ENCODE measurements at places on chromosomes 6 and 20. TPM values are rescaled to one million over a fixed set of nuclear protein-coding genes. Genes with fewer than 3 reads are reported as not detected.

- no peaks in the 10 kb centered on the region for H3K36me3 ChIP-seq
- no peak overlapping the region for H3K27ac ChIP-seq
- no peaks in the 10 kb centered on the region for H3K27me3 ChIP-seq
- no peak for DNase-seq
- H3K4me3 ChIP-seq = no peak overlapping the region
Observed at GRCh38 chr6:100065348-100065747, 71.3 kb upstream of the MCHR2 start.

GRCh38 chr6:91166271-91167046 lies 579.6 kb upstream of the MAP3K7 start:
- H3K27me3 ChIP-seq = no peaks in the 10 kb centered on the region
- no peaks in the 10 kb centered on the region for H3K36me3 ChIP-seq
- no peak overlapping the region for H3K27ac ChIP-seq
- no peaks in the 10 kb centered on the region for H3K4me1 ChIP-seq

DNA sequence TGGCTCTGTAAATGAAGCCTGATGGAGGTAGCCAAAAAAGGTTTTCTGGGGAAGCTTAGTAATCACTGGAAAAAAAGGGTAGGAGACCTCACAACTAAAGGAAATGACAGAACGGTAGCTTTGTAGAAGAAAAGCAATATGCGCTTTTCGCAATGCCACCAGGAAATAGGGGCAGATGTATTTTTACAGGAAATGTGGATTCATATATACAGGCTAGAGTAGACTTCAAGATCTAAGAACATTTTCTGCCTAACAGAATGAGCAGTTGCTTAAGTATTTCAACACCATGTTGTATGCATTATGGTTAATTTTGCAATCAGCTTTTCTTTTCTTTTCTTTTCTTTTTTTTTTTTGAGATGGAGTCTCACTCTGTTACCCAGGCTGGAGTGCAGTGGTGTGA lies 219.6 kb downstream of the CD83 start:
- no peaks in the 10 kb centered on the region for H3K27me3 ChIP-seq
- no peak overlapping the region for H3K27ac ChIP-seq
- H3K4me3 ChIP-seq = no peak overlapping the region
- H3K4me1 ChIP-seq = no peaks in the 10 kb centered on the region

- H3K36me3 ChIP-seq = no peaks in the 10 kb centered on the region
- peak; percentile 32 for DNase-seq
- H3K27ac ChIP-seq = no peak overlapping the region
- peaks cover 4% of the 10 kb centered on the region for H3K27me3 ChIP-seq
Observed at GRCh38 chr20:41738604-41739206, 120.5 kb upstream of the CHD6 start.

GRCh38 chr6:21596949-21597682 lies 3.6 kb downstream of the SOX4 start:
- no peaks in the 10 kb centered on the region for H3K27me3 ChIP-seq
- H3K36me3 ChIP-seq = peaks cover 9% of the 10 kb centered on the region
- DNase-seq = no peak
- peak overlapping the region; percentile 87 for H3K27ac ChIP-seq
- H3K4me3 ChIP-seq = peak overlapping the region; percentile 81

The HDGFL1 gene
- total RNA-seq = not detected
